Mammary epithelial cell (primary cell): ENCODE measurements at places on chromosomes 6 and 20. TPM values are rescaled to one million over a fixed set of nuclear protein-coding genes. Genes with fewer than 3 reads are reported as not detected.

AHCY gene
- total RNA-seq, result 183 and 258 TPM in 2 replicates

MDFI gene
- total RNA-seq, result 137 TPM

HCK gene
- not detected in 2 replicates for total RNA-seq

KIF16B gene
- 15.0 TPM for total RNA-seq

HLA-DMB gene
- not detected in 2 replicates for total RNA-seq

FOXQ1 gene
- 0.92 and 2.3 TPM in 2 replicates for total RNA-seq

- no peak for DNase-seq
Measured at GRCh38 chr6:48916607-48917006, 546.4 kb downstream of the MMUT start.

DNA sequence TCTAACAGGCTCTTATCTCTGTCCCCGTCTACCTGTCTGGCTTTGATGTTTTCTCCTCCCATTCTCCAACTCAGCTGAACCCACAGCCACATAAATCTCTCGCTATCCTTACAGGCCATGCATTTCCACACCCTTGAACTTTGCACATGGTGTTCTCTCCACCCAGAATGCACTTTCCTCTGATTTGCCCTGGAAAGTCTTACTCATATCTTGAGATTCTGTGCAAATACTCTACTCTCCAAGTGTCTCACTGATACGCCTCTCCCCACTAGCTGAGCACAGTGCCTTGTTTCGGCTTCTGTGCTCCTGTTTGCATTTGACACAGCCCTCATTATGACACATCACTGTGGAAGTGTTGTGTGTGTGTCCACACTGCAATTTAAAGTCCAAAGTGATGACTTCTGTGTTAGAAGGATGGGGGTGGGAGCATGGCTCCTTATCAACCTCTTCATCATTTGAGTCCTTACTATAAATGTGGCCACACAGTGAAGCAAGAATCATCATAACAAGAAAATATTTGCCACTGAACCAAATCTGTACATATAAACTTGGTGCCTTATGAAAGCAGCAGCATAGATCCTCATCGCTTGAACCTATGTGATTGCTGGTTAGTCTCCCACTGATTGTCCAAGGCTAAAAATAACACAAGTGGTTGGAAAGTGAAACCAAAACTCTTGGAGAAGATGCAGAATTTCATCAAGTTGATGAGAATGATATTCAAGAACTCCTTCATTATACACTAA is 5.5 kb upstream of the PRELID3B start:
- no peak for DNase-seq

GRCh38 chr20:53655625-53656292 is 62.1 kb upstream of the ZNF217 start:
- DNase-seq, result no peak

DNA sequence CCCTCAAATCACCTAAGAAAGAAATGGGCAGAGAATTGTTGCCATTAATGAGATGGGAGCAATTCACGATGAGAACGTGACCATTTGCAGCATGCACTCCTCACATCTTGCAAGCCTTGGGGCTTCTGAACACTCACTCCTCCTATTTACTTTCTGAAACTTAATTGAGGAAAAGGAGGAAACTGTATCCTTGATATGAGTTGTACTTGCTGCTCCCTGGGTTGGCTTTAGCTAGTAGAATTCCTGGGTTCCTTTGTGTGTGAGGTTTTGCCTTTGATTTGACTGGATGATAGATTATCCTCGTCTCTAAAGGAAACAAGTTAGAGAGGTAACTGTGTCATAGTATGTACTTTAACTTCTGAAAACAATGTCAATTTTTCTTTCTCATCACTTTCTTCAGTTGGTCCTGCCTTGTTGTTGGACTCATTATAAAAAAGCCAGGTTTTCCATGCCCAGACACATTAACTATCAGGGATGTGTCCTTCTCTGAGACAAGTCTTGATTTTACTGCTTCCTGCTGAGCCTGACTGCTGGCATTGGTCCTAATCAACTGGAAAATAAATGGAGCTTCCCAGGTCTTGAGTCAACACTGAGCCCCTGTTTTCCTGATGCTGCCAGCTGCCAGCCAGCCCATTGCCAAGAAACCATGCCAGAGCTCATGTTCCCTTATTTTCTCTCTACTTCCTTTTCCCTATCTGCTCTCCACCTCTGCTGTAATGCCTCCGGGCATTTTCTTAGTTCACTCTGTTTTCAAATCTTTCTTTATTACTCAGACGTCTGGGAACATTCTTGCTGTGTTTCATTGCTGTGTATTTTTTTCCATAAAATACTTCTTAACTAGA is 6.0 kb upstream of the MRAP2 start:
- DNase-seq, result peak; percentile 80

DNA sequence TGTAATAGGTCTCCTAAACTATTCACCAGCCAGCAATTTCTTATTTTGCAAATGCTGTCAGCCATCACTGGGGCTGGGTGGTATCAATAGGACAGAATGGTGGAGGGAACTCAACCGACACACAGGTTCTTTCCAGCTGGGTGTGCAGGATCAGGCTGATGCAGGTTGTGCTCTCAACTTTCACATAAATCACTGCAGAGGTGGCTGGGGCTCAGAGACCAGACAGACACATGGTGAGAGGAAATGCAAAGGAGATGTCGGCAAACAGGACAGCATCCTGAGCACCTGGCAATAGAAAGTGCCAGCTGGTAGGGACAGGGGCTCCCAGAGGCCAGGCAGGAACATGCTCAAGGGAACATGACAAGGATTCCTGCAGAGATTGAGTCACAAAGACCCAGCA is 254.9 kb downstream of the SOD2 start:
- no peak for DNase-seq

- no peak for DNase-seq
Measured at GRCh38 chr6:144564202-144564601, 279.1 kb downstream of the UTRN start.

DNA sequence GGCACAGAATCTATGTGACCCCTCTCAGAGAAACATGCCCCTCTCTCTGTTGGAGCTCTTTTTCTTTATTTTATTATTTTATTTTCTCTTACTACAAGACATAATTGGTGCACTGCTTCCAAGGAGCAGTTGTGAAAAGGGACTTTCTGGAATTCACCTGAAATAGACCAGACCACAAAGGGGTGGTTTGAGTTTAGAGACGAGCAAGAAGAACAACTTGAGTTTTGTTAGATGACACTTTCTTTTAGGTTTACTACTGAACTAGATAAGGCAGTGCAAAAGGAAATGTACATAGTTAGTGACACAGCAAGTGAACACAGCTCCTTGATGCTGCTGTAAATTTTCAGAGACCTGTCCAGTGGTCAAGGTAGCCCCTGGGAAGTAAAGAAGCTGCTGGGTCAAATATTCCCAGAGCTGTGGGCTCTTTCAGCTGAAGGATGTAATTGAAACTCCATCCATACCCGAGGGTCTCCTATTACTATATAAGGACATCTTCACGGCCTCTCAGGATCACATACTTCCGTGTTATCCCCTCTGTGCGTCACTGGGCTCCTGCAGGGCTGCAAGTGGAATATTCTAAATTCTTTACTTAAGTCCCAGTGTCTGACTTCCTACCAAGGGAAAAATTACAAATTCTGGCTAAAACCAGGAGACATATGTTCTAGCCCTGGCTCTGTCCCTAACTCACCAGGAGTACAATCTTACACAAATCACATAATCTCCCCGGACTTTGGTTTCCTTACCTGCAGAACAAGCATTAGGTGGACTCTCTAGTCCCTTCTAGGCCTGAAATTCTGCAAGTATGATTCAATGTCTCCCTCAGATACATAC is 69.1 kb upstream of the ADTRP start:
- no peak for DNase-seq
